ENCODE measurements at places on chromosomes 5 and 9.

GRCh38 chr5:142317753-142318152 lies 7.1 kb downstream of the SPRY4 start:
- no peak for DNase-seq

DNA sequence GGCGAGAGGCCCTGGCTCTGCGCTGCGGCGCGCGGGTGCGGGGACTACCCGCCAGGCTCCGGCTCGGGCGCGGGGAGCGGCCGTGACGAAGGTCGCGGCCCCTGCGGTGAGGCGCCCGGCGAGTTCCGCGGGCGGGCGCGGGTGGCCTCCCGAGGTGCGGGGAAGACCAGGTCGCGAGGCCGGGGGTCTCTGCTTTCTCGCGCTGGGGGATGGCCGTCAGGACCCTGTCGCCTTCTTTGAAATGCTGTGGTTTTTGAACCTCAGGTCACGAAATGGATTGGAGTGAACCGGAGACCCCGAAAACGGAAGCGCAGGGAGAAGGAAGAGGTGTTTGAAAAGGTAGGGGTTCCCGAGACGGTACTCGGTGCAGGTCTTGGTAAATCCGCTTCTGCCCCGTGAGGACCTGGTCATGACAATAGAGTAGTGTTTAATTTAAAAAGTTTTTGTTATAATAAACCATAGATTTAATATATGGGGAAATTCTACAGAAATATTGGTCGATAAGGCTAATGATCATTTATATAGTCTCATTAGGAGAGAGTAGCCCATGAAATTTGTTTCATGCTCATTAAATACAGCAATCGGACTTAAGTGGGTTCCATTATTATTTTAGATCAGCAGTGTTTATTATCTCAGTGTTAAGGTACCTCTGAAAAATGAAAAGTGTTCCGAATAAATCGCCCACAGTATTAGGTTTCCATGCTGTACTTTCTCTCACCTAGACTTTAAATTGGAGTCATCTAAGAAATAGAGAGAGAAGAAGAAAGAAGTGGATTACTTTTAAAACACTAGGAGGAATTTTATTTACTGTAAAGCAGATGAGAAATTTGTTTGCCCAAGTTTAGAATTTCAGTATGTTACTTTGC lies 279.0 kb downstream of the AOPEP start:
- DNase-seq = peak; percentile 57

GRCh38 chr9:98962181-98962560 lies 18.5 kb downstream of the COL15A1 start:
- DNase-seq = no peak

DNA sequence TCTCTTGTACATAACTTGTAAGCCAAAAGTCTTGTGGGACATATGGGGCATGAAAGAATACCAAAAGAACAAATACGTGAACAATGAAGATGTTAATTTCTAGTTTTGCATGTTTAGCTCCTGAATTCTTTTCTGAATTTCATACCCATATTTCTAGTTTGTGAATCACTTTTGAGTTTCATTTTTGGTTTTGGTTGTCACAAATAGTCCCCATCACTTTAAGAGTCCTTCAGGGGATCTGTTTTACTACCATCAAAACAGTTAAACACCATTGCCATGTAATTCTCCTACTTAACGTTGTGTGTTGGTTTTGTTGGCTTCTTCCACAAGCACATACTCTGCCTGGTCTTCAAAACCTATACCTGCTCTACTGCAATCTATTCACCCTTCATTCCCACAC lies 27.0 kb downstream of the VCAN start:
- DNase-seq = no peak

DNA sequence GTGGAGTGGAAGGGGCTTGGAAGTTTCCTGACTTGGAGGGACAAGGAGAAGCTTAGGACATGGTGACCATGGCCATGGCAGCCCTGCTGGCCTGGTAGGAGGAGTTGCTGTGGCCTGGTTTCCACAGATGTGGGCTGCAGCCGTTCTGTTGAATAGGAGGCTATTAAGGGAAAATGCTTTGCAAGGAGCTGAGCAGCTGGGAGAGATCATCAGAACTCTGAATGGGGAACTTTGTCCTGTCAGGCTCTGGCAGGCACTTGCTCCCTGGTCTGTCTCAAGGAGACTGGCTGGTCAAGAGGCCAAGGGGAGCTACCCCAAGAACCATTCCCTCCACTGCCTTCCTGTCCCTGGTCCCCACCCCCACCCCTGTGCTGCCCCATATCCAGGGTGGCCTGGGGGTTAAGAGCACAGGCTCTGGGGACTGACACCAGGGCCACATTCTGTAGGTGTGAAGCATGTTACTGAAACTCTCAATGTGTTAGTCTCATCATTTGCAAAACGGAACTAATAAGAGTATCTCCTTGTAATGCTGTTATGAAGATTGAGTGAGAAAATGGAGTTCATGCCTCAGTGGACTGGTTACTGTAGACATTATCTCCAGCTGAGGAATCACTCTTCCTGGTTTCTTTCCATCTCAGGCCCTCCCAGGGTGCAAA lies 84.0 kb upstream of the ARAP3 start:
- no peak for DNase-seq

GRCh38 chr5:95238560-95239325 lies 46.2 kb downstream of the MCTP1 start:
- DNase-seq = peak; percentile 50

DNA sequence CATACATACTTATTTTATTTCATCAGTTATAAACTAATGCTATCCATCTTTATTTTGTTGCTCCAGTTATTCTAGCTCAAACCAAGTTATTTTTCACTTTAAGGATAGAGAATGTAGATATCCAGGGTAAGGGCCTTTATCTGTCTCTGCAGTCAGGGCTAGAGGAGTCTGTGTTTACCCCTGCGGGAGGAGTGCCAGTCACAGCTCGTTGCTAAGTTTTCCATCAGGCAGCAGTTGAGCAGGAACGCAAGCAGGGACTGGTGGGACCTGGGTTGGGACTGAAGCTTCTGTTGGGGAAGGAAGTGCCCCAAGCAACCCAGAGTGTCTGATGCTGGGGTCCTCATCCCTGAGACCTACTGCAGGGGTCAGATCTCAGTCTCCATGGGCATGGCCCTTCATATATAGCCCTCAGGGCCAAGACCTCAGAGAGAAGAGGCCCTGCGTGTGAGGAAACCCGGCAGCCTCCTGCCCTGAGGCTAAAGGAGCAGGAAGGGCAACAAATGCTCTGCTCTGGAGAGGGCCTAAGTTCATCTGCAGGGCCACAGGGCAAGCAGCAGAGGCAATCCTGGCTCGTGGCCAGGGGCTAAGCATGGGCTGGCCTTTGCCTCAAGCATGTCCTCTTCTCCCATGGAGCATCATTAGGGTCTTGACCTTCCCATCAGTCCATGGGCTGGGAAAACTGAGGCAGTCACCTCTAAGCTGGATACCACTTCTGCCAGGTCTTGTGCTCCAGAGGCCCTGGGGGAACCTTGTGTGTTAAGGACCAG lies 6.6 kb downstream of the SLC22A4 start:
- no peak for DNase-seq

DNA sequence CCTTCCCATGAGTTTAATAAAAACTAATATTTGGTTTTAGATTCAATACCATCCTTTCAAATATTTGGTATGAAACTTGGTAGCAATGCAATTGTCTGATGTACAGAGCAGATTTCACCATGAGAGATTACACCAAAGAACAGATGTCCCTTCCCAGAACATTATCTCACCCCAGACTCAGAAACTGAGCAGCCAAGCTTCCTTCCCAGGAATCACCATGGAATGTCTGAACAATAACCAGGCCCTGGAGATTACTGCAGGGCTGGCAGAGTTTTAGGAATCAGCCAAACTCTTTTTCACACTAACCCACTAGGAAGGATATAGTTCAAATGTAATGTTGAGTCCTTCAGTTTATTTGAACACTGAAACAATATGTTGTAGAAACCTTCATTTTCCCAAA lies 23.9 kb downstream of the CLTA start:
- no peak for DNase-seq

- no peak for DNase-seq
Observed at GRCh38 chr9:137774775-137775386, 102.7 kb upstream of the CACNA1B start.

GRCh38 chr5:62661126-62661525 lies 82.5 kb downstream of the LRRC70 start:
- no peak for DNase-seq

DNA sequence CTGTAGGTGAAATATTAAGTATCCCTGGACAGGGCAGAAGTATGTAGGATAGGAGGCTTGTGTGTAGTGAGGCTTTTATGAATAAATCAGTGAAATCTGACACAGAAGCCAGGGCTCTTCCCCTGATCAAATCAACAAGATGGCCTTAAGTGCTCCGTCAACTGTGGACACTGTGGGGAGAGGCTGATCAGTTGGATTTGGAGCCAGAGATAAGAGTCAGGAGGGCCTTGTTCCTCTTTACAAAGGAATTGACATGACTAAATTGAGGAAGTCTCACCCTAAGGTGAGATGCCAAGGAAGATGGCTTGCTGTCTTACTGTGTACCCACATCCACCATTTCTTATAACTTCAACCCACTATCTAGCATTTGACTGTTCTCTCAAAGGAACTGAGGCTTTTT lies 91.6 kb upstream of the PRRC1 start:
- DNase-seq = no peak

DNA sequence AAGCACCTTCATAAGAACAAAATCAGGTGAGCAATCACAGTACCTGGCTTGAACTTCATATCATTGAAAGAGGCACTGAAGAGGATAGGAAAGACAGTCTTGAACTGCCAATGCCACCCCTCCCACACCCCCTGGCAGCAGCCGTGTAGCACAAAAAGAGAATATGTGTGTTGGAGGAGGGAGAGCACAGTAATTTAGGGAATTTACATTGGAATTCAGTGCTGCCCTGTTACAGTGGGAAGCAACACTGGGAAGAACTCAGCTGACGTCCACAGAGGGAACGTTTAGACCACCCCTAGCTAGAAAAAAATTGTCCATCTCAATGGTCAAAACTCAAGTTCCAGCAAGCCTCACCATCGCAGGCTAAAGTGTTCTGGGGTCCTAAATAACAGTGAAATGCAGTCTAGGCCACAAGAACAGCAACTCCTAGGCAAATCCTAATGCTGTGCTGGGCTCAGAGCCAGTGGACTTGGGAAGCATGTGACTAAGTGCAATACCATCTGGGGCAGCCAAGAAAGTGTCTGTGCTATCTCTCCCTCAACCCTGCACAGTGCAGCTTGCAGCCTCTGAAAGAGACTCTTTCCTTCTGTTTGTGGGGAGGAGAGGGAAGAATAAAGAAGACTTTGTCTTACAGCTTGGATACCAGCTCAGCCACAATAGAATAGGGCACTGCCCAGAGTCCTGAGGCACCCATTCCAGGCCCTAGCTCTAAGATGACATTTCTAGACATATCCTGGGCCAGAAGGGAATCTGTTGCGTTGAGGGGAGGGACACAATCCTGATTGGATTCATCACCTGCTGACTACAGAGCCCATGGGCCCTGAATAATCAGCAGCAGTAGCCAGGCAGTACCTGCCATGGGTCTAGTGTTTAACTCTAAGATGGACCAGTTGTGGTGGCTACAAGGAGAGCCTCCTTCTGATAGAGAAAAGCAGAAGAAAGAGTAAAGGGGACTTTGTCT lies 62.1 kb upstream of the VLDLR start:
- peak; percentile 94 for DNase-seq

- no peak for DNase-seq
Observed at GRCh38 chr5:131637694-131638093, 2.7 kb upstream of the RAPGEF6 start.

GRCh38 chr9:72155301-72155700 lies 6.1 kb downstream of the GDA start:
- DNase-seq = no peak

DNA sequence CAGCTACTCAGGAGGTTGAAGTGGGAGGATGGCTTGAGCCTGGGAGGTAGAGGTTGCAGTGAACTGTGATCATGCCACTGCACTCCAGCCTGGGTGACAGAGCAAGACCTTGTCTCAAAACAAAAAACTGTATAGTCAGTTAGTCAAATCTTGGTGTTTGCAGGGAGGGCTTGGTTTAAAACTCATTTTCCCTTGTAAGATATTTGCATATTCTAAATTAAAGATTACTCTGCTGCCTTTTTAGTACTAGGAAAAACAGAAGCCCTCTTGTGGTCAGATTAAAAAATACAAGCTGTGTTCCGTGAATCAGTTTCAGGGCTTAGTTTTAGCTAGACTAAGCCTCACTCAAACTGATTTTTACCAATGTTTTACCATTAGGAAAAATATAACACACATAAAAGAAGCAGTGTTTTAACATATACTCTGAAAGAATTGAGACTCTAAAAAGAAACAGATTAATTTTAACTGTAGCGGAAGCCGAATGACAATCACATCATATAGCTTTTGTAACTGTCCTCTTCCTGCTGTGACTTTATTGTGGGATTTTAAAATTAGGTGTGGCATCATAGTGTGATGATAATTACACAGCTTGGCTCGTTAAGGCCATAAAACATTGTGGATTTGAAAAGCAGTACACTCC lies 84.9 kb upstream of the BASP1 start:
- no peak for DNase-seq

- no peak for DNase-seq
Observed at GRCh38 chr5:159667286-159667685, 249.0 kb upstream of the ADRA1B start.

DNA sequence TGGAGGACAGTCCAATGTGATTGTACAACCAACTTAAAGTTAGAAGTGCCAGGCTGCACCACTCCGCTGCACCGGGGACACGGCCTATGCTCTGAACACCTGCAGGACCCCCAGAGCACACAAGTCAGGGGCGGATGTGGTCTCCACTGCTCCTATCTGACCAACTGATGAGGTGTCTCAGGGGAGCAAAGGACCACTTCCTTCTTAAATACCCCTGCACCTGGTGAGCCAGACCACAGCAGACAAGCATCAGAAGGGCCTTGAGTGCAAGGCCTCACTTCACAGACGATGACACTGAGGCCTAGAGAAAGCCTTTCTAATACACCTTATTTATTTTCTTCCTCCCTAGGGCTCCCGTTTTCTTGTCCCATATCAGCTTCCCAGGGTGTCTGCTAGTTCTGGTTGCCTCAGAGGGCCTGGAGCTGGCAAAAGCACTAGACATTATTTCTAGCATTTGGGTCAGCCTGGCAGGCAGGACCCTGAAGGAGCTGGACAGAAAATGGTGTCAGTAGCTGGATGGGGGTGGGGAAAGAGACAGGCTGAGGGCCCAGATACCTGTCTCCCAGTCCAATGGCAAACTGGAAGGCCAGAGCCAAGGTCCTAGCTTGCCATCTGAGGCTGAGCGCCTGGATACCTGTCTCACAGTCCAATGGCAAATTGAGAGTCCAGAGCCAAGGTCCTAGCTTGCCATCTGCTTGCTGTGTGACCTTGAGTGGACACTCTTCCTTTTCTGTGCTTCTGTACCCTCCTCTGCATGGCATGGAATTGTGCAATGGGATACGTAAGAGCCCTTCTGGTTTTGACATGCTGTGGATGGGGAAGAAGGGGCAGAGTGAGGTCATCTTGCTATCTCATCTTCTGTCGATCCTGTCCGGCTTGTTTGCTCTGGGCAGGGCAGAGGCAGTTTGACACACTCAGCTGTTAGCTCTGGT lies 9.0 kb downstream of the CCDC69 start:
- peak; percentile 54 for DNase-seq

DNA sequence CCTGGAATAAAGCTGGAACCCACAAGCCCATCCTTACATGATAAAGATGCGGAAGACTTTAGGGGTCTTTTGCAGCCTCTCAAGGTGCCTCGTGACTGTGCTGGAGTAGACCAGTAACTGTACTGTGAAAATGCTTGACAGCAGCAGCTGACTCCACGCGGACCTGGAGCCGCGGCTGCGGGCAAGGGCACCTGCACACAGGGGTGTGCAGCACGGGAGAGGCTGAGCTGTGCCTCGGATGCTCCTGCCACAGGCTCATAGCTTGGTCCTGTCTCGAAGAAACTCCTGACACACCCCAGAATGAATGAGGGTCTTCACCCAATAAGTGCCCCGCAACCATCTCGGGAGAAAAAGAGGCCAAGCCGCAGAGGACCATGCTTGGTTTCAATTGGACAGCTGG lies 40.3 kb upstream of the CEP72 start:
- DNase-seq = no peak

GRCh38 chr9:100478192-100478591 lies 5.2 kb downstream of the TMEFF1 start:
- DNase-seq = no peak

Data from stomach (tissue), 19 donors.